ENCODE measurements at places on chromosomes 16 and 17.

DNA sequence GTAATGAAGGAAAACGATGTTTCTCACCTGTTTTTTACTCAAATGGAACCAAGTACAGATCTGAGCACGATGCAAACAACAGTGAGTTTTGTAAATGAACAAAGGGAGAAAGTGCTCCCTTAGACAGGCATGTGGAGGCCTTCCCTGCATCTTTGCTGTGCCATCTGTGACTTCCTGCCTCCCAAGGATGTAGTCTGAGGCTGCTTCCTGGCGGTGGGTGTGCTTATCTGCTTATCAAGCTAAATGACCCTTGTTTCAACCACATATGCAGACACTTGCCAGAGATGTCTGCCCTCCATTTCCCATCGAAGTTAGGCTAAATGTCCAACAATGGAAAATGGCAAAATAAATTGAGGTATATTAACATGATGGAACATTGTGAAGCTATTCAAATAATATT, 34.6 kb downstream of the RGS9 start:
- DNase-seq: no peak

- DNase-seq: no peak
Observed at GRCh38 chr17:81898029-81898866, 3.8 kb upstream of the NPB start.

- no peak for DNase-seq
Observed at GRCh38 chr17:12342609-12343435, 322.1 kb downstream of the MAP2K4 start.

DNA sequence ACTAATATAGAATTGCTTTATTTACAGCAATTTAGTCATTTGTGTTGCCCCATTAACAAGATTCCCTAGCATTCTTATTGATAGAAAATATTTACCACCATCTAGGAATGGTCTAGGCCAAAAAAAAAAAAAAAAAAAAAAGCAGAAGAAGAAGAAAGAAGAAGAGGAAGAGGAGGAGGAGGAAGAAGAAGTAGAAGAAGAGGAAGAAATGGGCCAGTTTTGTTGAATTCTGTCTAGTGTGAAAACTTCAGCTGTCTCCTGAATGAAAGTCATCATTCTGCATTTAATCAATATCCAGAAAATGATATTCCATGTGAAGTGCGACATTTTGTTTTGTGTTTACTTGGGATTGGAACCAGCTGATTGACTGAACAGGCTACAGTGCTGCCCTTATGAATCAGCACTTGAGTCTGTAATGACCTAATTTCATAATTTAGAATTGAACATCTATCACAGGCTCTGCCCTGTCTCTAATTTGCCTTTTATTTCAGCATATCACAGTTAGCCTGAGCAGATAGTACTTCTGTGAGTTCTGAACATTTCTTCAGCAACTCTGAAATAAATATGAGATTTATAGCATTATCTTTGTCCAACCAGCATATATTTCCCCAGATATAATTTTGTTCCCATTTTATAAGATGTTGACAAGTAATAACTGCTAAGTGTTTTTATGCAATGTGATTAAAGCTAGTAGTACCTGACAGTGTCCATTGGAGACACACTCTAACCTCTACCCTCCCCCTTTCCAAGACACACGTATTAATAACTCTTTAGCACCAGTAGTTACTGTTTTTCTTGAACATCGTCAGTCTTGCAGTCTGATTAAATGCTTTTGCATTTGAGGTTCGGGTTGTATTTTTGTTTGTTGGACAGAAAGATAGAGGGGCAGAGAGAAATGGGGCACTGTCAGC, 5.9 kb downstream of the ANKFN1 start:
- no peak for DNase-seq

GRCh38 chr16:46789499-46790414, 41.2 kb downstream of the C16orf87 start:
- DNase-seq: peak; percentile 14

- no peak for DNase-seq
Observed at GRCh38 chr17:49612726-49613125, 37.1 kb downstream of the NXPH3 start.

All from left renal pelvis (tissue), 4 donors.